ENCODE measurements at places on chromosomes 11 and 22. TPM values are rescaled to one million over a fixed set of nuclear protein-coding genes. Genes with fewer than 3 reads are reported as not detected.

DNA sequence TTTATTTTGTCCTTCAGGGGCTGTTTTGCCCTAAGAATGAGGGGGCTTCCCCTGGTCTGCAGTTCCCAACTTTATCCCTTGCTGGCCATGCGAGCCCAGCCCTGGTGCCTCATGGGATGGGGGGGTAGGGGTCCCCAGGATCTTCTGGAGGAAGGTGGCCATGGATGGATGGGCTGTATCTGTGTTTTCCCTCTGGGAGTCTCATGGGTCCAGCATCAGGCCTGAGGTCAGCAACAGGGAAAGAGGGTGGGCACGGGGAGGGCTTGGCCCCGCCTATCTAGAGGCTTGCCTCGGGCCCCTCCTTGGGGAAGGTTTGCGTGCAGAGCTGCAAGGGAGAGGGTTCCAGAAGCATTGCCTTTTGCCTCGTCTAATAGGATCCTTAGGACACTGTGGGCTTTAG lies 10.8 kb upstream of the ADORA2A start:
- no peak for DNase-seq

DNA sequence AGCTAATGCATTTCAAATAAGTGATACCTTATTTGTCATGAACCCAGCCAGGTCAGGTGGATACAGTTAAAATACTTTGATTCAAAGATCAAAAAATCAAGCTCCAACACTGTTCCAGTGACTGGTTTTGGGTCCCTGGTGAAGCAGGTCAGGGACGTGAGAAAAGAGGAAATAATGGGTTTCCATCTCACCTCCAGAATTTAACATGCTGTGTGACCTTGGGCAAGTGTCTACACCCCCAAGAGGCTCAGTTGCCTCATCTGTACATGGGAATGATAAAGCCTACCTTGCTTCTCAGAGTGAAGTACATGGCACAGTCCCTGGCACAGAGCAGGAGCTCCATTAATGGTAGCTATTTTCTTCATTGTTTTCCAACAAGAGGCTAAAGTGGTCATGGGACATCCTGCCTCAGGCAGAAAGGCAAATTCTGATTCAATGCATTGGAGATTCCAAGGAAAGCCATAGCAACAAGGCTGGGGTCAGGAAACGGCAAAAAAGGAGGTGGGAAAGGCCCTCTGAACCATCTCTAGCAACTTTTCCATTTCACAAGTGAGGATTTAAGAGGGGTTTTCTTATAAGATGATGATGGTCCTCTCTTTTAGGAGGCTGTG lies 108.5 kb downstream of the CSNK2A3 start:
- no peak for DNase-seq

GRCh38 chr22:31091106-31091975 lies 10.2 kb downstream of the SMTN start:
- DNase-seq, result no peak

GRCh38 chr11:9264316-9265210 lies 587 bp downstream of the DENND5A start:
- peak; percentile 7 for DNase-seq

DNA sequence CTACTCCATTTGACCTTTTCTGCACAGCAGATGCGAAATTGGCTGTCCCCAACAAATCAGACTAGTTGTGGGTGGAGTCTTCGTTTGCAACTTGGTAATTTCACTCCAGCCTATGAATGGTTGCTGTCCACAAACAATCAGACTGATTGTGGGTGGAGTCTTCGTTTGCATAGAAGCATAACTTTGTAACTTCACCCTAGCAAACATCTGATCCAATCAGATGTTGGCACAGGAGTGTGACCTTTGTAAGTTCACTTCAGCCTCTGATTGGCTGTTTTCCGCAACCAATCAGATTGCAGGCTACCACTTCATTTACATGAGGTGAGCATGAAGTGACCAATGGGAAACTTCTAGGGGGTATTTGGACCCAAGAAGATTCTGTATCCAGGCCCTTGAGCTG lies 16.3 kb upstream of the CABP2 start:
- no peak for DNase-seq

HEPACAM gene
- total RNA-seq, result not detected

Measured in esophagus squamous epithelium (tissue), 5 donors.